Stimulated activated CD4-positive, alpha-beta T cell treated with anti-CD3 and anti-CD28 coated beads, TNF-alpha, amount 100 ng/mL, for 1 hour (primary cell): ENCODE measurements at places on chromosomes 7 and 10.

- DNase-seq, result no peak
These were observed 19.6 kb downstream of the RAB19 start for GRCh38 chr7:140423501-140423900.

GRCh38 chr7:120950539-120951308 is at the start of gene ING3:
TSS of gene ING3 (plus strand) at chr7:120950777. CDS start at chr7:120950897, 120 bp downstream.
- DNase-seq, result peak; percentile 96

GRCh38 chr7:38694326-38694725 is 63.2 kb upstream of the AMPH start:
- no peak for DNase-seq

- no peak for DNase-seq
These were observed 46.7 kb upstream of the MDFIC start for GRCh38 chr7:114875186-114875585.

DNA sequence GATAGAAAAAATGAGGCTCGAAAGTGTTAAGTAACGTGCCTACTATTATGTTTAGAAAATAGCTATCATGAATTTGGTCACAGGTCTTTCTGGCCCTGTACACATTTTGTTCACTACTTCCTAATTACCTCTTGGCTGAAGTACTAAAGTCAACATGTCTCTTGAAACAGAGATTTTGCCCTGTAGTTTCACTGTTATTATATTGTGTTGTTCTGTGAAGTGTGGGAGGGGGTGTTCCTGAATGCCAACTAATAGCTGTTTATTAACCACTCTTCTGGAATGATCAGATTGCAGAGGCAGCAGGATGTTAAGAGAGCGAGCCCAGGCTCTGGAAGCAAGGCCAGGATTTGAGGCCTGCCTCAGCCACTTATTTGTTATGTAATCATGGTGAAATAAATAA is 72.1 kb downstream of the RNF133 start:
- DNase-seq, result no peak

DNA sequence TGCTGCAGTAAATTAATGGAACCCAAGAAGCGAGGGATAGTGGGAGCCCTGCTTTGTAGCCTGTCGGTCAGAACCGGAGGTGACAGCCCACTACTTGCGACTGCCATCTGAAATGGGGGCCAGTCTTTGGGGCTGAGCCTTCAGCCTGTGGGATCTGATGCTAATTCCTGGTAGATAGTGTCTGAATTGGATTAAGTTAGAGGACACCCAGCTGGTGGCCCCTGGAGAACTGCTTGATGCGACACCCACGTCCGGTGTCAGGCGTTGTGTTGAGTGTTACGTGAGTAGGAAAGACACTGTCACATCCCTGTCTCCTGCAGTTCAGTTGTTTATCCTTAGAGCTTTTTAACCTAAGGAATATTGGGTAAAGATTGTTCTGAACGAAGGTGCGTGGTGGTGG is 5.0 kb downstream of the EIF3B start:
- no peak for DNase-seq

DNA sequence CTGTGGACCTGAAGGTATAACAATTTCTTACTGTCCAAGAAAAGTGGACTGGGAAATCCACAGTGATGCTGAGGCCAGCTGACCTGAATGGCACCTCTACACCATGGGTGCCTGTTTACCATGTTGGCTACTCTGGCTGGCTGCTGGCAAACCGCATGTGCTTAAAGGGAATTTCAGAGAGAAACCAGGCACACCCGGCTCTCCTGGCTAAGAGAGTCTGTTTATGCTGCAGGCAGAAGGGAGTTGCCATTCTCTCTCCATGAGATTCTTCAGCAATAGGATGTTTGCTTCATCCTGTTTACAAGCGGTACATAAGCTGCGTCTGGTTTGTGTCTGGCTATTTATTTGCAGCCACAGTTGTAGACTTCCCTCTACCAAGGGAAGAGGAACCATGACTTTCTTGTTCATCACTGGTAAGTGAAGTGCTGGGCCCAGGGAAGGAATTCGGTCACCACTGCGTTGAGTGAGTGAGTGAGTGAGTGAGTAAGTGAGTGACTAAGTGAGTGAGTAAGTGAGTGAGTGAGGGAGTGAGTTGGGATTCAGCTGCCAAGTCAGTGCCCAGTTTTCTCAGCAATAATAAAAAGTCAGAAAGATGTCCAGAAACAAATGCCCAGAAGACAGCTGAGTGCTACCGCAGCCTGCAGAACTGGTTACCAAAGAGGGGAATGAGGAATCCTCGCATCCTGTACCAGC is 90.4 kb downstream of the COBL start:
- no peak for DNase-seq

- no peak for DNase-seq
These were observed 32.6 kb downstream of the GBX1 start for GRCh38 chr7:151134743-151135524.

- DNase-seq, result no peak
These were observed 101.2 kb upstream of the ANLN start for GRCh38 chr7:36288501-36288900.

GRCh38 chr7:14551310-14551709 is 351.2 kb downstream of the DGKB start:
- no peak for DNase-seq

DNA sequence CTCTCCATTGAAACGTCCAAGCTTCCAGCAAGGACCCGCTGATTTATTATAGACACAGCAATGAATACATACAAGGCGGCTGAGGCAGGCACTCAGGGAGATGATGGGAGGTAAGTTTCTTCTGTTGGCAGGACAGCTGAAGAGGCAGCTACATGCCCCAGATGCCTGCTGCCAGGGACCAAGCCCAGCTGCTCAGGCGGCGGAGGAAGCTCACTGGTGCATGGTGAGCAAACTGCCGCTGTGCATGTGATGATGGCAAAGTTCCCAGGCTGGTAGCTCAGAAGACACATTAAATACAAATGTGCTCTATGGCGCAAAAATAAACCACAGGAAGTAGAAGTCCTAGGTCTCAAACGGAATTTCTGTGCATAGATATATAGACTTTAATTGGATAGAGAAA is 2.3 kb downstream of the DNTT start:
- DNase-seq, result no peak

DNA sequence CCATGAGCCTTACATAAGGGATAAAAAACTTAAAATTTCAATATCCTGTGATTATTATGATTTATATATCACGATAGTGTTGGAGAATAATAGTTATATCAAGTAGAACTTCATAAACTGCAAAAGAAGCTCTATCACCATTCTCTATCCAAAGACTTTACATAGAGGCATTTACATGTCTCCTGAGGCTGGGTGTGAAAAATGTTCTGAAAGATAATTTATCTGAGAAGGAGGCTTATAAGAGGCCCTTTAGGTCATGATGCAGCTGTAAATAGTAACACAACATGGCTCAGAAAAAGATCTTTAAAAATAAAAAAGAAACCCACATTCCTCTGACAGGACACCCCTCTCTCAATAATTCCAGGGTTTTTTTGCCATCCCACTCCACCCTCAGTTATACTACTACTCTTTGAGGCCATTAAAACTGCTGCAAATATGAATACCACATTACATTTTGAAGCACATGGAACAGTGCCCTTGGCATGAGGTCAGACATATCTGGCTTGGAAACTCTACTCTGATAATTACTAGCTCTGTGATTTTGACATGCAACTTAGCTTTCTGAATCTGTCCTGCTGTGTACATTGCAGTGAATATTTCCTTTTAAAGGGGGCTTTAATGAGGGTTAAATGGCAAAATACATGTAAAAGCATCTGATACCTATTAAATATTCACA is 55.5 kb downstream of the SLC16A12 start:
- DNase-seq, result no peak

- DNase-seq, result no peak
These were observed 38.3 kb downstream of the FRMPD2 start for GRCh38 chr10:48236199-48236621.

GRCh38 chr10:98077223-98077622 is 46.8 kb upstream of the CRTAC1 start:
- no peak for DNase-seq

DNA sequence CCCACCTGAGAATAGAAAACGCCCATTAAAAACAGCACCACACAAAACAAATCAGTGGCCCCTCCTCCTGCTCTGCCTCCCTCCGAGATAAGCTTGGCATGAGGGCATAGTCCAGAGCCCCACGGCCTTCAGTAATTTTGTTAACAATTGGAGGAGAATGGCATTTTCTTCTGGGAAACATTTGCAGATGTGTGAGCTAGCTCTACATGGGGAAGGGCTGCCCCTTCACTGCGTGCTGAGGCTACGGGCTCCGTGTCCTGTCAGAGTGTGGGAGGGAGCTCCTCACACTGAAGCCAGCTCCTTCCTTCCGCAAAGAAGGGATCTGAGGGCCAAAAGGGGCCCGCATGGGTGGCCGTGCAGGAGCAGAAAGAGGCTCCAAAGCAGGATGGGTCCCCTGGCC is 15.2 kb downstream of the GRK5 start:
- no peak for DNase-seq

DNA sequence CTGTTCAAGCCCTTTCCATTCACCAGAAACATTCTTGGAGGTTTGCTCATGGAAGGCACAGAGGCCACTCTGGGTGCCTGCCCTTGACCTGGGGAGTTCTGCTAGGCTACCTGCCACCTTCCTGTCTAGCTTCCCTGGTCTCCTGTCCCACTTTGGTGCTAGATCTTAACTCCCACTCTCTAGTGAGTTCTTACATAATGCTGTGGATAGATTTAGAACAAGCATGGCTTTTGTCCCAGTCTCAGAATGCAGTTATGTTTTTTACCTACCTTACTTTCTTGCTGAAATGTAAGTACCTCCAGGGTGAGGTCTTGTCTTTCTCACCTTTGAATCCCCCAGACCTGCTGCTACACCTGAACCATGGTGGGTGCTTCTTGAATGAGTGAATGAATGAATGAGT is 1252.3 kb downstream of the TYW1 start:
- DNase-seq, result no peak

DNA sequence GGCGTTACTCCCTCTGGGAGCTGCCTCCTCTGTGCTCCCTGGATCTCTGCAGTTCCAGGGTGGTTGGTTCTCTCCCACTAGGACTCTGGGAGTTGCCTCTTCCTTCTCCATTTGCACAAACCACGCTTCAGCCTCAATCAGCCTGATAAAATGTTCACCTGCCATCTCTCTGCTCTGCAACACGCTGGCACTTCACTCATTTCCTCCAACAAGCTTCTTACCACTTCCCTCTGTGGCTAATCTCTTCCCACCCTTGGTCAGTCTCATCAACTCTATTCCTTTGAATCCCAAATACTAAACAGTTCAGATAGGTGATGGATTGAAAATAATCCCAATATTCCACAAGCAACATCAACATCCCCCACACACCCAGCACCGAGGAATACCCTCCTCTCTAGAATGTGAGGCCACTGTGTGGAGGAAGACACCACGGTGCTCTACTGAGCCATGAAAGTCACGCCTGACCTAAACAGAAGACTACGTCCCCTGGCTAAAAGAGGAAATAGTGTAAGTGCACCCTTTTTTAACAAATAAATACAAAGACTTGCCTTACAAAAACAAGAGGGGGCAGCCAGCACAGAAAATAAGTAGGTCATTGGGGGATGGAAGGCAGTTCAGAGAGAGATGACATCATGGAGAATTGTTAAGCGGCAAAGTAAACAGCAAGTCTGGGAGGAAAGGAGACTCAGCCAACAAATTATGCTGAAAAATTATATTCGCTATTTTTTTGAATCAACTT is 1.9 kb upstream of the FAM170B start:
- no peak for DNase-seq

DNA sequence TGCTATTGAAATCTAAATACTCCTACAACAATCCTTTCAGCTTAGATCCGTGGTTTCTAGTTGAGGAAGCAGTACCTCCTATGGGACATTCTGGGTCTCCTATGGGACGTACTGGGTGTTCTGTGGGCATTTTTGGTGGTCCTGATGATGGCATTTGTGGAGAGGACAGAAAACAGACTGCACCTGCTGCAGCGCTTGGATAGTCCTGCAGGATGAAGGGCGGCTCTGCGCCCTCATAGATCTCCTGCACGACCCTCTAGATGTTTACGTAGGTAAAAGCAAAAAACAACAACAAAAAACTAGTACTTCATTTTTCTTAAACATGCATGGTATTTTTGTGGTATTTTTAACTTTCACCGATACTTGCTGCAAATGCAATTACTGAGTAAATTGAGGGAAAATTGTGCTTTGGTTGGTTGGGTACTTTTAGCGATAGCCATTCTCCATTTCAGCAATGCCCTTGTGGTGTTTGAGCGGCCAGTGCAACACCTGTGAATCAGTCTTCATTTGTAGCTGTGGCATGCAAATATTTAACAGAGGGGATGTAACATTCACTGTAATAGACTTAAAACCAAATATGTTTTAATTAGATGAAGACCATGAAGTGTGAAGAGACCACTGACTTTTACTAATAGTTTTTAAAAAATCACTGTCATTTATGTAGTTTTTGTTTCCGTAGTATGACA is 461.2 kb downstream of the SDK1 start:
- no peak for DNase-seq

DNA sequence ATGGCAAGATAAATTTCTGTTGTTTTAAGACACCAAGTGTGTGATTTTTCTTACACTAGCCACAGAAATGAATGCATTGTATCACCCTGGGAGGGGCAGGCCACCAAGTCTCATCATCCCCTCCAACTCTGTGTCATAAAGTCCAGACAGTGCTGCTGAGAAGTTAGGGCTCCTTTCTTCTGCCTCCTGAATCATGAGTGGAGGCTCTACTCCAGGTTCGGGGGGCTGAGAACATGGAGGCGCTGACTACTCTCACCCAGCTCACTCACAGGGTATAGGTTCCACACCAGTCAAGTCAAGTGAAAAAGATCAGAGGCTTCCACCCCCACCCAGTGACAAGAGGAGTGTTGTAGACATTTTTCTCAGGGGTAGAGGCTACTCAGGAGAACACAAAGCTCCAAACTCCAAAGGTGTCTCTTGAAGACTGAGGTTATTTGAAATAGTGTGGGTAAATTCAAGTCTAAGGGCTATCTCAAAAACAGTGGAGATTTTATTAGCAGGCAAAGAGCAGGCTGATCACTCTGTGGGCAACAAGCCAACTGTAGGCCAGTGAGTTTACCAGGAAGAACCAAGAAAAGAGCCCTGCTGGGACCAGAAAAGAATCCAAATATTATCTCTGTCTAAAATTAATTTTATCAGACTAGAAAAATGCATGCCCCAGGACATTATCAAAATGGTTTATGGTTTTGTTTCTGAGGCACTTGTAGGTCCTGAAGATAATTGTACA is 118.6 kb upstream of the RET start:
- no peak for DNase-seq

DNA sequence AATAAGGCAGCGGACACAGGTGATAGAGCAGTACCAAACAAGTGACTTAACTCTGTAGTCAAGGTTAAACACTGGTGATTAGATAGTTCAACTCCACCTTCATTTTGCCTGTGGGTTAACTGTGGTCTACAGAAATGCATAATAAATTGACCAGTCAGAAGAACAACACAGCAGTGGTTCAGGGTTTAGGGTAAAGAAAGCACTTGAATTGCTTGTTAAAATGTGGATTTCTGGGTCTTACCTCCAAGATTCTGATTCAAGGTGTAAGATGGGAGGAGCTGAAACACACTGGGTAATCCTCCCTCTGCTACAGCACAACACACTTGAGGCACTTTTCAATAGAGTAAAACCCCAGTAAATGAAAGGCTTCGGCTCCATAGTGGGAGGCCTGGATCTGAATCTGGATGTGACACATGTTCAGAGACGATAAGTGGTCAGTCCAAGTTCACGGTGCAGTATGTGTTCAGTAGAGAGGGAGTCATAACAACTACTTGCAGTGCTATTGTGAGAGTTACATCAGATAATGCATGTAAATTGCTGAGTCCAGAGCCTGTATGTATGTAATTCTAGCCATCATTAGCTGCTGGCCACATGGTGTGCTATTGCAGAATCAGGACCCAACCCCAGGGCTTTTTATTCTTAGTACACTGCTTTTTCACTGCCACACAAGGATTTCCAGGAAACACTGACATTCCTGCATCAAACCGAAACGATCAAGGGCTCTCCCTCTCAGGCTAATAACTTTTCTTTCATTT is 141.7 kb downstream of the SORCS1 start:
- DNase-seq, result no peak
